ENCODE measurements at places on chromosomes 11 and 22.

DNA sequence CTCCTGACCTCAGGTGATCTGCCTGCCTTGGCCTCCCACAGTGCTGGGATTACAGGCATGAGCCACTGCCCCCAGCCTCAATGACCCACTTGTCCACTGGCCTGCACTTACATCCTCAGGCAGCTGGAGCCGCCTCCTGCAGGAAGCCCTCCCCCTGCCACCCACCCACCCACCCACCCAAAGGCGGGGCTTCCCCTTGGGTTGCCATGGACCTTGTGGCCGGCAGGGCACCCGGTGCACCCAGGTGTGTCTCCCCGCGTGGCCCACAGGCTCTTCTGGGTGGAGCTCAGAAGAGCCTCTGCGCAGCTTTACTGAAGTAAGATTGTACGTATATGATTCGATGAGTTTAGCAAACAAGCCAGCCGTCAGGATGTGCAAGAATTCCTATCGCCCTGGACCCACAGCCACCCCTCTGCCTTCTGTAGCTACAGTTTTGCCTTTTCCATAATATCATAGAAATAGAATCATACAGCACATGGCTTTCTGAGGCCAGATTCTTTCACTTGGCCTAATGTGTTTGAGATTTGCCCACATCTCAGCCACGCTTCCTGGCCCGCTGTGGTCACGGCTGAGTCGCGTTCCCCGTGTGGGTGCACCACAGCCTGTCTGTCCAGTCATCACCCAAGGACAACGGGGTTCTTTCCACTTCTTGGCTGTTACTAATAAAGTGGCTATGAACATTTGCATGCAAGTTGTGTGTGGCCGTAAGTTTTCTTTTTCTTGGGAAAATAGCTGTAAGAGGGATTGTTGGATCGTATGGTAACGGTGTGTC is 5.3 kb upstream of the BRSK2 start:
- no peaks in the 10 kb centered on the region for H3K36me3 ChIP-seq
- no peak overlapping the region for H3K27ac ChIP-seq
- no peak overlapping the region for H3K4me3 ChIP-seq
- H3K4me1 ChIP-seq = peaks cover 7% of the 10 kb centered on the region
- peaks cover 2% of the 10 kb centered on the region for H3K27me3 ChIP-seq

DNA sequence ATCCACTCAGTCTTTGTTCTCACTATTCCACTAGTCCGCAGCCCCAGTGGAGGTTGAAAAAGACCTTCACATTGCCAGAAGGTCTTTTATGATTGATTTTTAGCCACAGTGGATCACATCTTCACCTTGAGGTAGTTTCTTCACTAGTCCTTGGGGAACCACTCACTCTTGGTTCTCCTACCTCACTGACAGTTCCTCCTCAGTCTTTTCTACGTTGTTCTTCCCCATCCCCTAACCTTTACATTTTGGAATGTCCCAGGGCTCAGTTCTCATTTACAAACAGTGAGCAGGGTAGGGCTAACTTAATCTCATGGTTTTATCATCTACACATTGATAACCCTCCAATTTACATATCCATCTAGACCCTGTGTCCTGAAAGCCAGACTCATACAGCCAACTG is 316.4 kb upstream of the SORL1-AS1 start:
- DNase-seq = no peak
- no peak overlapping the region for H3K27ac ChIP-seq
- no peaks in the 10 kb centered on the region for H3K4me1 ChIP-seq
- H3K36me3 ChIP-seq = no peaks in the 10 kb centered on the region
- H3K27me3 ChIP-seq = no peaks in the 10 kb centered on the region
- no peak overlapping the region for H3K4me3 ChIP-seq

- peaks cover 10% of the 10 kb centered on the region for H3K4me1 ChIP-seq
- no peaks in the 10 kb centered on the region for H3K36me3 ChIP-seq
- peak overlapping the region; percentile 40 for H3K27ac ChIP-seq
Observed at GRCh38 chr11:4025248-4025966, 69.2 kb upstream of the RRM1 start.

DNA sequence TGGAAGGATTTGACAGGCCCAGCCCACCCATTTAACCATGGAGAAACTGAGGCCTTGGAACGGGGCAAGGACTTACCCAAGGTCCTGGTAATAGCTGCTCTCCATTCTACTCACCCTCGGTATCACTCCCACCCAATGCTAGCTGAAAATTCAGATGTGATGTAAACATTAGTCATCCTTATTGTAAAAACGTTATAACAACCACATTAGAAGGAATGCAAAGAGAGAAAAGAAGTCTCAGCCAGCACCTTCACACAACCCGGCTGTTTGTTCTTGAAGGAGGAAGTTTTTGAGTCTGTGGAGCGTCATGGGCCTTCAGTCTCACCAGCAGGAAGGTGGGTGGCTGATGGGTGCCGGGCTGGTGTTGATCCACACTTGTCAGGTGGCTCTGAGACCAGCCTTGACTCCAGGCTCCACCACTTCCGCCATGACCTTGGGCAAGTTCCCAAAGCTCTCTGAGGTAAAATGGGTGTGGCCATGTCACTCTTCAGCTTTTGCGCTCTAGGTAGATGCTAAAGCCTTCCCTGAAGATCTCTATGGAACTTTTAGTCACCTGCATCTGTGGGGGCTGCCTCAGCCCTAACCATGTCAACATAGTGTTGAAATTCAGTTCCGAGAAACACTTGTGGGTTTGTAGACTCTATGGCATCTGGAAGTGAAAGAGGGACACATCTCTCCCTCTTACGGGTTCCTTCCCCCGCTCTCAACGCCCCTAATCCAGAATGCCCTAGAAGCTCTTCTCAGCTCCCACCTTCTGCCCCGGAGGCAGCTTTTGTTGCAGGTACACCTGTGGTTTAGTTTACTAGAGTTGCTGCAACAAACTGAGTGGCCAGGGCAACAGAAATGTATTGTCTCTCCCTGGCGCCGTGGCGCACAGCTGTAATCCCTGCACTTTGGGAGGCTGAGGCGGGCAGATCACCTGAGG is 14.8 kb downstream of the CD6 start:
- peak overlapping the region; percentile 39 for H3K27ac ChIP-seq
- H3K4me3 ChIP-seq = no peak overlapping the region
- H3K4me1 ChIP-seq = no peaks in the 10 kb centered on the region
- no peaks in the 10 kb centered on the region for H3K36me3 ChIP-seq
- no peaks in the 10 kb centered on the region for H3K27me3 ChIP-seq
- DNase-seq = no peak

- H3K4me1 ChIP-seq = peaks cover 11% of the 10 kb centered on the region
- H3K27ac ChIP-seq = no peak overlapping the region
- H3K4me3 ChIP-seq = no peak overlapping the region
- DNase-seq = no peak
- H3K27me3 ChIP-seq = no peaks in the 10 kb centered on the region
- no peaks in the 10 kb centered on the region for H3K36me3 ChIP-seq
Observed at GRCh38 chr22:21753374-21754111, 17.9 kb upstream of the YPEL1 start.

DNA sequence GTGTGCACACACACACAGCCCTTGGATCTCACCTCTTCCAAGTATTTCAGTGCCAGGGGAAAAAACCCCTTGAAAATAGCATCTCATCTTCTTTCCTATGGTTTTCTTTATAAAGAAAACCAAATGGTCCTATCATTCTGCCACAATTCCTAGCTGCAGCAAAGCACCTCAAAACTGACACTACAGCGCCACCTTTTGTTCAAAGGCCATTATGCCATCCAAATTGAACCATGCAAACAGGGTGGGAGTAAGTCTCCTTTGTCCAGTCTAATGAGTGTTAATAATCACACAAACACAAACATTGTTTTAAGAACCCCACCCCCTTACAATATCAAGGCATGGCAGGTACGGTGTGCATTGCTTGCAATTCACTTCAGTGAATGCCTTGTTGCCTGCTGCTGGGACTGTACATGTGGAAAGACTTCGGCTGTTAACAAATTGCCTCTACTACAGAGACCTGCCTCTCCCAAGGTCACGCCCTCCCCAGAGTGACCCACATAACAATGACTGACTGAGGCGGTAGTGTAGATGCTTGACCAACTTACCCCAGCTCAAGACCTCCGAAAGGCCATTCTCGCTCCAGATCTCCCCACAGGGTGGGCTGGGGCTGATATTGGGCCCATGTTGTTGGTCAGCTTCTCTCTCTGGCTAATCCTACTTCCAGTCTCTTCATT is 31.7 kb downstream of the FAM181B start:
- H3K4me1 ChIP-seq = no peaks in the 10 kb centered on the region
- no peaks in the 10 kb centered on the region for H3K36me3 ChIP-seq
- H3K27me3 ChIP-seq = no peaks in the 10 kb centered on the region

DNA sequence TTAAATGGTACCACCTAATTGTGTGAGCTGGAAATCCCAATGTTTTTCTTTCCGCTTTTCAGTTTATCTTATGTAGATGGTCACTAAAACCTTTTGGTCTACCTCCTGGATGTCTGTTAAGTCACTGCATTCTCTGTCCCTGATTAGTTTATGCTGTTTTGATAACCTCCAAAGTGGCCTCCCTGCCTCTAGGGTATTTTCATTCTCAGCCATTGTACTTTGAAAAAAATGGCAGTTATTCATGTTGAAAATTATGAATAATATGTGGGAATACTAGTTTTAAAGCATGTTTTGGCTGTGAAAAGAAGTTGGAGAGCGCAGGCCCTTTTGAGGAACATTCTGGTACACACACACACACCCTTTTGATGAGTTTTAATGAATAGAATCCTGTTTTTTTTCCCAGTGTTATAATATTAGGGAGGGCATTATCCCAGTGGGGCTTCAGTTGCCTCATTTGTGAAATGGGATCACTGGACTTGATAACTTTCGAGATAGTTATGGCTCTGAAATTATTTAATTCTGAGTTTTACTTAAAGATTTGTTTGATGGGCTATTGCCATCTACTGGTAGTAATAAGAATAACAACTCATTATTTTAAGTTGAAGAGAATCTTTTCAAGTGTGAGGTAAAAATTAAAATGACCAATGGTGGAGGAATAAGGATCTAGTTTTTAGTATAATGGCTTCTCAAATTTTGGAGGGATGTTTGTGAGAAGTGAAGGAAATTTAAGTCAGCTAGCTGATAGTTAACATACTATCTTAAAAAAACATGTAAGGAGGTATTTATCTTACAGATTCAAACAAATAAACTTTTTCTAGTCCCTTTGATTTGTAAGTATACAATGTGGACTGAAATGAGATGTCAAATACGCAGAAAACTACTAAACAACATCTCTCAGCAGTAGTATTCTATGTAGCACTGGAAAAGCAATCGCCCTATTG is 3.9 kb downstream of the FDX1 start:
- H3K4me1 ChIP-seq = peaks cover 48% of the 10 kb centered on the region
- H3K4me3 ChIP-seq = no peak overlapping the region
- DNase-seq = no peak

DNA sequence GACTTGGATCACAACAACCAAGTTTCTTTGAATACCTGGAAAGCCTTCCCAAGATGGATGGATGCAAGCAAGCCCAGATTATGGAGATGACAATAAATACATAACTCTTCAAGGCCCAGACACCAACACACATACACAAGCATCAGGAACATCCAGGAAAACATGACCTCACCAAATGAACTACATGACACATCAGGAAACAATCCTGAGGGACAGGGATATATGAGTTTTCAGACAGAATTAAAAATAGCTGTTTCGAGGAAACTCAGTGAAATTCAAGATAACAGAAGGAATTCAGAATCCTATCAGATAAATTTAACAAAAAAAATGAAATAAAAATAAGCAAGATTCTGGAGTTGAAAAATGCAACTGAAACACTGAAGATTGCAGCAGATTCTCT is 659.4 kb downstream of the METTL15 start:
- no peak overlapping the region for H3K4me3 ChIP-seq
- no peak for DNase-seq
- H3K27ac ChIP-seq = no peak overlapping the region
- H3K36me3 ChIP-seq = no peaks in the 10 kb centered on the region
- no peaks in the 10 kb centered on the region for H3K4me1 ChIP-seq

All from upper lobe of left lung (tissue), 6 donors.